ENCODE measurements at places on chromosomes 3 and 15.

DNA sequence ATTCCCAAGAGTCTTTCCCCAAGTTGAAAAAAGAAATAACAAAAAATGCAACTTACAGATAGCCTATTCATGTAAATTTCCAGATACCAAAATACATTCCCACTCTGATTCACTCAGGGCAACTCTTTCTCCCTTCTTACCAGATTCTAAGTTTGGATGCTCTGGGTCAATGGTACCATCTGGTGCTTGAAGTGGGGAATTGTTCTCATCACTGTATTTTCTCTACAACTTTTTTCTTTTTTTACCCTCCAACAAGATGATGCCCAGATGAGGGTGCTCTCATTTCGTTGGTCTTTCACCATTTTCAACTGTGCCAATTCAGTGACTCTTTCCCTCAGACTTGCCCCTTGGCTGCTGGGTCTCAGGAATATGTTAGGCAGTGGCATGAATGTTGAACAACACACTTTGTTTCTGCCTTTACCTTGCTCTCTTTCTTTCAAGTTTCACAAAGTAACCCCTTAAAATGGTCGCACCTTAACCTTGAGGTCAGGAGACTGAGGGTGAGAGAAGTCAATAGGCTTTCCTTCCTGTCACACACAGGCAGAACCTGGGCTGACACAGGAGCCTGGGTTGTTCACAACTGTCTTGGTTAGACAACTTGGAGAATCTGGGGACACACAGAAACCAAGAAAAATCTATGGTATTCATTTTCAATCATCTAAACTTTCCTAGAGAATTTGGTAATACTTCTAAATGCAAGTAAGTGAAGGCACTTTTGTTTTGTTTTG, 330.7 kb upstream of the SLCO3A1 start:
- DNase-seq, result no peak

- DNase-seq, result no peak
Measured at GRCh38 chr3:43021186-43021585, 42.1 kb downstream of the GASK1A start.

DNA sequence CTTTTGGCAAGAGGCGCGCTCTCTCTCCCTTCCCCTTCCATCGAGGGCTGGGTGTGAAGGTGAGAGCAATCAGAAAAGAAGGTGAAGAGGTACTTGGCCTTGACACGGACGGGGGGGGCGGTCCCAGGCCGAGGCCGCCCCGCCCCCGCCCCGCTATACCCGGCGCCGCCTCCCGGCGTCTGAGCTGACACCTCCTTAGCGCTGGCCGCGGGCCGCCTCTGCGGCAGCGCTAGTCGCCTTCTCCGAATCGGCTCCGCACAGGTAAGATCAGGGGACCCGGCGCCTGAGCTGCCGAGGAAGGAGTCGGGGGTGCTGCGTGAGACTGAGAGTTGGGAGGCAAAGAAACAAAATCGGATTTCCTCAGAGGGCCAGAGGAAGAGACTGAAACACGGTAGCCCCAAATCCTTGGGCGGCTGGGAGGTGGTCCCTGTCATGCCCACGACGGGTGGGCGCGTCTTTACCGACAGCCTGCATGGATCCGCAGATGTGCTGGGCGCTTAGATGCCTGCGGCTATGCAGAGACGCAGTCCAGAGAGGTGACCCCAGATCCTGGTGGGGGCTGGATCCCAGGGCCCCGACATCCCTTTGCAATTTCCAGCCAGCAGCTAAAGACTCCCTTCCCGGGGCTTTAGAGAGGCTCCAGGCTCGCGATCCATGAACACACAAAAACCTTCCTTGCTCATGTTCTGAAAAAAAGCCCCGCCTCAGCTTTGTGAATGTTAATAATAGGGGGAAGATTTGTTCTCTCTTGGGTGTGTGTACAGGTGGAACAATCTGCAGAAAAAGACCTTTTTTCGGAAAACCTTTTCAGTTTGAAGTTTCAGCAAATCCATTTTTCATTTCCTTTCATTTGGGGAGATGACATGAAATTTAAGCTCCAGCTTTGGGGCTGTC, at the start of gene ENTPD3:
TSS of gene ENTPD3 (plus strand) at position 184 of the 894 bp plus-strand sequence. CDS start 874 bp downstream, outside the sequence.
- no peak for DNase-seq

- DNase-seq, result no peak
Measured at GRCh38 chr3:45761831-45762230, 34.5 kb downstream of the SLC6A20 start.

- peak; percentile 95 for DNase-seq
Measured at GRCh38 chr15:63093486-63094205, 28.0 kb upstream of the LACTB start.

GRCh38 chr3:9957214-9957613, 5.0 kb upstream of the PRRT3 start:
- no peak for DNase-seq

GRCh38 chr3:167861649-167862048, 126.1 kb downstream of the SERPINI1 start:
- no peak for DNase-seq

DNA sequence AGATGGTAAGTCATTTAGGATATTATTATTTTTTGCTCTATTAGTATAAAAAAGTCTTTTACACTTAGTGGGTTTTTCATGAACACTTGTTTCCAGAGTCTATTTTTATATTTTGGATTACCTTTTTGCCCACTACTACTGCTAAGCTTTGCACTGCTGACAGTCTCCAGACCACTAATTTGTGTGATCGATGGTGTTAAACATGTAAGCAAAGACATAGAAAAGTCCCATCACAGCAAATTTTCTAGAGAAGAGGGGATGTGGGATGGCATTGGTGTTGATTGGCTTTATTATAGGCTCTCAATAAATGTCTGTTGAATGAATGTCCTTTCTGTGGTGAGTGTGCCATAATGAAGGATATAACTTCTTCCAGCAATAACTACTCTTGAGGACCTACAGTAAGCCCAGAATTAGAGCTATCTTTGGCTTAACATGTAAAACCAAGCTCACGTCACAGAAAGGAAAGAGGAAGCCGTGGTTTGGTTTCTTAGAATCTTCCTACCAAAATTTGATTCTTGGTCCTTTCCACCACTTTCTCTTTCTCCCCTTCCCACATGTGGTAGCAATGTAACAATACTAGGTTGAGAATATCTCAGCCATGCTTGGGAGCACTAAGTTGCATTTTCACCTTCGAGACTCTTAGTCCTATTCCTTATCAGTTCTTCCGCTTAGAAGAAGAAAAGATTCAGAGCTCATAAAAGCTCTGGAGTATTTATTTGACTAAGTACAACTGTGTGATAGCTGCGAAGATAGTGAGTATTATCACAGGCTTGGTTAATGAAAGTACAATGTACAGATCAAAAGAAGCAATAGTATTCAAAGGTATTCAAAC, 90.6 kb upstream of the UMPS start:
- DNase-seq, result no peak

DNA sequence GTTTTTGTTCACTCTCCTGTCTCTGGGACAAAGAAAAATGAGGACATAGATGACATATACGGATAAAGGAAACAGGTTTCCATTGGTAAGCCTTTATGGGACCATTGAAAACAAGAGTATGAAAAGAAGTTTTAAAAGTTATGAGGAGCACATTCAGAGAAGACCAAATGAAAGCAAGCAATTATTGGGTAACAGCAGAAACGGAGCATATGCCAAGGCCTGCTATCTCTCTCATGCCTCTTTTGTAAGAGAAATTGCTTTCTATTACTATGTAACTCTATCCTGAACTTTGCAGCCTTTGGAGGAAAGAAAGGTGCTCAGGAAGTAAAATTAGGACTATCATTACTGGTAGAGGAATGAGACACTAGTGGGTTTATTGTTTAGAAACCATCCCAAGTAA, 14.9 kb upstream of the DPH6 start:
- DNase-seq, result no peak

DNA sequence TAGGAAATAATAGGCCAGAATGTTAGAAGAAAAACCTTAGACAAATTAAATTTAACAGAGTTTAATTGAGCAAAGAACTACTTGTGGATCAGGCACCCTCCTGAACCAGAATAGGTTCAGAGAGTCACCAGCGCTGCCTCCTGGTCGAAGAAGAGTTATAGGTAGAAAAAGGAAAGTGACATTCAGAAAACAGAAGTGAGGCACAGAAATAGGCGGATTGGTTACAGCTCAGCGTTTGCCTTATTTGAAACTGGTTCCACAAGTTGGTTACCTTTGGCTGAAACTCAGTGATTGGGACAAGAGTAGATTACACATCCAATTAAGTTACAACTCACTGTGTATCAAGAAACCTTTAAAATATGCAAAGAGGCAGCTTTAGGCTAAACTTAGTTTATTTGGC, 4.4 kb downstream of the AADAC start:
- DNase-seq, result no peak

GRCh38 chr3:119825820-119826219, 43.9 kb downstream of the NR1I2 start:
- DNase-seq, result no peak

DNA sequence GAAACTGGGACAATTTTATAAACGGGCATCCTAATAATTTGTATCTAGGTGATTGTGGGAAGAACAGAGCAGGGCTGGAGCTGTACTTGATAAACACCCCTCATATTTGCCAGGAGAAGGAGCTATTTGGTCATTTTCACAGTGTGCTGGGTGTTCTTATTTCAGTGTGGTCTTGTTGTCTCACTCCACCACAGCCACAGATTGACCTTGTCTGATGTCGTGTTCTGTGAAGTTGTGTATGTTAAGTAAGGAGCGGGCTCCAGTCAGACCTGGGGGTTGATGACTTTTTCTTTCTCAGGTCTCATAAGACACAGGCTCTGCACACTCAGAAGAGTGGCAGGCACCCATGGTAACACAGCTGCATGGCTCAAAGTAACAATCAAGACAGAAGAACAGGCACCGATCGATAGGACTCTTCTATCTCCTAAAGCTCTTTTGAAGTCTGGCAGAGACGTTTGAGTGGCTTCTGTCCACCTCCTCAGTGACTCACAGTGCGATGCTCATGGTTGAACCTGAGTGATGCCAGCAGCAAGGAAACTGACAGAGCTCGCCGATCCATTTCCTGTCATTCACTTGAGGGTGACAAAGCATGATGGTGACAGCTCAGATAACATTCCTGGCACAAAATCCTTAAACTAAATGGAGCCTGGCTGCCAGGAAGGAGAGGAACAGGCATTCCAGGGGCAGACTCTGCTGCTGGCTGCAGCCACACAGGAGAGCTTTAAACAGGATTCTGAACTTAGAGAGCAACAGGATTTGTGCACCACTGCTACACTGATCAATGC, 20.8 kb downstream of the DPH3 start:
- no peak for DNase-seq
